Kidney epithelial cell (primary cell): ENCODE measurements at places on chromosomes 11 and 22. TPM values are rescaled to one million over a fixed set of nuclear protein-coding genes. Genes with fewer than 3 reads are reported as not detected.

C1QTNF4 gene
- total RNA-seq, result 2.1 and 7.1 TPM in 2 replicates

VPREB3 gene
- not detected in 2 replicates for total RNA-seq

TCN2 gene
- total RNA-seq, result 6.5 and 6.7 TPM in 2 replicates

MYO18B gene
- not detected in 2 replicates for total RNA-seq

MS4A1 gene
- total RNA-seq, result not detected in 2 replicates

SLC17A6 gene
- not detected in 2 replicates for total RNA-seq

LGALS1 gene
- total RNA-seq, result 500 and 806 TPM in 2 replicates

THRSP gene
- total RNA-seq, result not detected in 2 replicates

RPLP2 gene
- 708 and 1,183 TPM in 2 replicates for total RNA-seq

TMEM86A gene
- 3.1 and 5.0 TPM in 2 replicates for total RNA-seq

P2RX6 gene
- total RNA-seq, result 0.27 TPM in 1 of 2 replicates, not detected in the other
